H7 (cell line): ENCODE measurements at places on chromosomes 16 and 17.

DNA sequence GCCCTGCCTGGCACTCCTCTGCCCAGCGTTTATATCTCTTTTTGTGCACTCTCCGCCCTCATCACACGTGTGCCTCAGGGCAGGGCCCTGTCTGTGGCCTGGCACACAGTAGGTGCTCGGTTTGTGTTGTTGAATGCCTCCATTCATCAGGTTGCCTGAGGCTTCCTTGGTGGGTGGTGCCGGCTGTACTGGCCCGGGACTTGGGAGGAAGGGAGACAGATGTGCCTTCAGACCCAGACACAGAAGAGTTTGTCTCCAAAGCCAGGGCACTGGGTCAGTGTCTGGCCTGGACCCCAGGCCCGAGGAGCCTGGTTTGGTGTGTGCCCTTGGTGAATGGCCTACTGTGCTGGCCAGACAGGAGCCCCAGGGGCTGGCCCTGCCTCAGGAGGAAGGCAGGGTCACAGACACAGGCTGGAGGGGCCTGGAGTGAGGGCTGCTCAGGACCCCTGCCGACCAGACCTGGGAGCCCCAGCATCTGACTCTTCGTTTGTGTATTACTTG lies 71.6 kb downstream of the RAI1 start:
- peak; percentile 69 for DNase-seq

GRCh38 chr17:65987988-65988387 lies 203.9 kb downstream of the CEP112 start:
- peak; percentile 22 for DNase-seq

DNA sequence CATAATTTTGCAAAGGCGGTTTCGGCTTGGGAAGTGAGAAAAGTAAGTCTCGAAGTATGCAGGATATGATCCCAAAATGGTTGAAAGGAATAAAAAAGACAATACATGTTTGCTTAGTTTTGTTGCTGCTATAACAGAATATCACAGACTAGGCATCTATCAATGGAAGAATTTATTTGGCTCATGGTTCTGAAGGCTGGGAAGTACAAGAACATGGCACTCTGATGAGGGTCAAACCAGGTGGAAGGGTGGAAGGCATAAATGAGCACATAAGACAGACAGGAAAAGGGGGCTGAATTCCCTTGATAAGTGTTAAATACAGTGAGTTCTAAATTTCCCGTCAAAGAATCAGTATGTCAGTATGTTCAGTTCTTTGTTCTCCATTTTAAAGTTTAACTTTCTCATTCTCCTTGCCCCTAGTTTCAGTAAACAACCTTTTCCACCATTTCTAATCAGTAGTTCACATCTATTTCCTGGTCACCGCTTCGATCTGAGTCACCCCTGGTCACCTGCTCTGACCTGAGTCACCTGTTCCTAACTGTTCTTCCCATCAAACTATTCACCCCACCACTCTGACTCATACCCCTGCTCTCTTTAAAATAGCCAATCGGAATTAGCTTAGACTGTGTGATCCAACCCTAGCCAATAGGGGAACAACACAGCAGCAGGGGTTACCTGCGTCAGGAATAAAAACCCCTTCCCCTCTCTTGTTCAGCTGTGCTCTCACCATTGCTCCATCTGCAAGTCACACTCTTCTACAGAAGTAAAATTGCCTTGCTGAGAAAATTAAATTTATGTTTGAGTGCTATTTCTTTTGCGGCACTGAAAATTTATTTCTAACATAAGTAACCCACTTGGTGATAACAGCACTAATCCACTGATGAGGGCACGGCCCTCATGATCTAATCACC lies 240.8 kb downstream of the STX8 start:
- no peak for DNase-seq

- DNase-seq = peak; percentile 69
These were observed 19.3 kb upstream of the RAI1 start for GRCh38 chr17:17661834-17662385.

DNA sequence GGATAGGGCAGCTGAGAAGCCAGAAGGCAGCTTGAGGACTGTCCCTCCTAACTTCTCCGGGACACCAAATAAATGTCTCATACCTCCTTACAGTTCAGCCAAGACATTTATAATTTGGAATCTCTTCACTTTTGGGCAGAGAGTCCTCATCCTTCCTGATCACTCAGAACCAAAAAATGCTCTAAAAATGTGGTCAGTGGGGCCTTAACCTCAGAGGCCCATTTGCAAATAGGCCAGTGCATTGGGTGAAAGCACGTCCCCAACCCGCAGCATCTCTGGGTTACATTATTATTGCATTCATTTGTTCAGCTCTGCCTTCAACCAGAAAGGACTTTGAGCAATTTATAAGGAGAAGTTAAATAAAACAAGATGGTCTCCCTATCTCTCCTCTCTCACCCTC lies 112.4 kb upstream of the IRX3 start:
- DNase-seq = no peak

DNA sequence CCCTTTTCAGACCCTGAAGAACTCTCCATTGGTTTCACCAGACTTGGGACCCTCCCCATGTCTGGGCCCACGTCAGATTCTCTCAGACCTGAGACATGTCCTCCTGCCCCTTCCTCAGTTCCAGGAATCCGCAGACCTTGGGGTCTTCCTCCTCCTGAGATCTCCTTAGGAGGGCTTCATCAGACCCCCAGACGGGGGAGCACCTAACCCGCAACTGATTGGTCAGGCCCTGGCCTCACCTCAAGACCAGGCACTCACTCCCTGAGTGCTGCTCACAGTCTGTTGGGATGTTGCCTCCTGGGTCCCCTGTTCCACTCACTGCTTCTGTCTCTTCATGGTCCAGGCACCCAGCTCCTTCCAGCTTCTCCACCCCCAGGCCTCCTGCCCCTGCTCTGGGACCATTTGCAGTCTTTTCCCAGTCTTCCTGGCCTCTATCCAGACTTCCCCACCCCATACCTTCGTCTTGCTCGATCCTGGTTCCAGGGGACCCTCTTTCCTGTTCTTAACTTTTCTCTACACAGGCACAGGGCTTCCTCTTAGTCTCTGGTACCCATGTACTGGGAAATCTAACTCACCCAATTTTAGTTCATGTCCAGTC lies 1.2 kb downstream of the GID4 start:
- peak; percentile 48 for DNase-seq

DNA sequence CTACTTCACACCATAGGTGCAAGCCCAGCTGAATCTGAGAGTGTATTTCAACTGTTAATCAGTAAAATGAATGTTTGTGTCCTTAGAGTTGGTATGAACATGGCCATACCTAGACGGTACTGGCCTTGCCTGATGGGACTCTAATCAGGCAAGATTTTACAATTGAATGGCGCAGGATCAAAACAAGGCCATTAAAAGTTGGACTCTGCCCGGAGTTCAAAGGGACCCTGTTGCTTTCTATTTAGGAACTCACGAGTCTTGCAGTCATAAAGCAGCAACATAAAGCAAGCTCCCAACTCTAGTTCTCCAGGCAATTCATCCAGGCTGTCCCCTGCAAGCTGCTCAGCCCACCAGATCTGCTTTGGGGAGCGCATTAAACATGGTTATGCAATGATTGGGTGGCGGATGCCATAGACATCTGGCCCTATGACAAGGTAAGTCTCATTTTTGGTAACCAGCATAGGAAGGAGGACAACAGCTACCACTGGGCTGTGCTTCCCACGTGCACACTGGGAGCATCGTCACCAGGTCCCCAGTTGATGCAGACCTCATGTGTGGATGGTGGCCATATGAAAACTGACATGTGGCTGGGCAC lies 8.8 kb downstream of the TMEM186 start:
- no peak for DNase-seq

- DNase-seq = no peak
These were observed 128.2 kb upstream of the MED13 start for GRCh38 chr17:62193249-62193648.

DNA sequence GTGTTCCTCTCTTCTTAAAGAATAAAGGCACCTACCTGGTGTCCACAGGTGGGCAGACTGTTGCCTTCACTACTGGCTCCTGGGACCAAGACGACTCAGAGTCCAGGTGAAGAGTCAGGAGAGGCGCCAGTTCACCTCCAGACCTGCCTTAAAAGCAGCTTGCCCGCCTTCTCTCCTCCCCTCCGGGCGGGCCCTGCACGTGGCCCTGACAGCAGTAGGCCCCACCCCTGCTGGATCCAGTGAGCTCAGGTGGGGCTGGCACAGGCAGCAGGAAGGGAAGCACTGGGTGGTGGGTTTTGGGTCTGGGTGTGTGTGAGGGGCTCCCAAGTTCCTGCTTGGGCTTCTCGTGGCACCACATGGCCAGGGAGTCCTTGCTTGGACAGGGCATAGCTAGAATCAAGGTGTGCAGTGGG lies at the start of gene TNS4:
TSS of gene TNS4 (minus strand) at position 125 of the 413 bp plus-strand sequence. CDS start 5,198 bp downstream, outside the sequence.
- no peak for DNase-seq

GRCh38 chr17:76193591-76193990 lies 46.7 kb downstream of the RNF157 start:
- no peak for DNase-seq

DNA sequence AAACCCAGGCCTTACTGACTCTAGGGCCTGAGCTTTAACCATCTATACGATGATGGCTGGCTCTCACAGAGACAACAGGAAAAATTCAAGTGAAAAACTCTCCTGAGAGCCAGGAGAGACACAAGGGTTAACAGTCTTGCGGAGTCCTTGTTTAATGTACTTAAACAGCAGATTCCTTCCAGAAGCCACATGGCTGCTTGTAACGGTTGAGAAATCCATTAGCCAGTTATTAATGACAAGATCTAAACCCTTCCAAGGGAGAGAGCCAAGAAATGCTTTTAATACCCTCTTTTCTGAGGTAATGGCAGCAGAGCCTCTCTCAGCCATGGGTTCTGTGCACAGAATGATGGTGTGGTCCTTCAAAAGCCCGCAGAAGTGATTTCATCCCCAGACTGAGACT lies 5.2 kb upstream of the ALDOA start:
- DNase-seq = no peak

DNA sequence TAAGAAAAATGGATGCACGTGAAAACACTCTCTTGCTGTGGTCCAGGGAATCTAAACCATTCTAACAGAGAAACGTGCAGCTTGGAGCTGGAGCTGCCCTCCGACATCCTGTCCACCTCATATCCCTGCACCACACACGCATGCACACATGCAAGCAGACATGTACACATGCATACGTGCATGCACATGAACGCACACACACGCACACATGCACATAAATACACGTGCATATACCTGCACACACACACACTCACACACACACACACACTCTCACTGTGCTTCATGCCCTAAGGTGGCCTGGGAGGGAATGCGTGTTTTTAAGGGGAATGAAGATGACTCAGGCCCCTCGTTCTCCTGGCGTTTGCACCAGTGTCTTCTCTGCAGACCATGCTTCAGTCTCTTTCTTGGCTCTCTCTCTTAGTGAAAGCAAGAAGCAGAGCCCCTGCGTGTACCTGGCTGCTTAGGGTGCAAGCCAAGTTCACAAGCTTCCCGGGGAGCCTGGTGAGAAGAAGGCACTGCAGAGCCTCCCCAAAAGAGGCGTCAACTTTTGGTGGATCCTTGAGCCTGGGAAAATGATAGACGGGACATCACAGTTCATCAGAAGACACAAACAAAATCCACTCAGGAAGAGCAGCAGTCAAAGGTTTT lies 72.8 kb downstream of the GOSR1 start:
- no peak for DNase-seq

- DNase-seq = no peak
These were observed 24.0 kb downstream of the LIMD2 start for GRCh38 chr17:63675607-63676546.

DNA sequence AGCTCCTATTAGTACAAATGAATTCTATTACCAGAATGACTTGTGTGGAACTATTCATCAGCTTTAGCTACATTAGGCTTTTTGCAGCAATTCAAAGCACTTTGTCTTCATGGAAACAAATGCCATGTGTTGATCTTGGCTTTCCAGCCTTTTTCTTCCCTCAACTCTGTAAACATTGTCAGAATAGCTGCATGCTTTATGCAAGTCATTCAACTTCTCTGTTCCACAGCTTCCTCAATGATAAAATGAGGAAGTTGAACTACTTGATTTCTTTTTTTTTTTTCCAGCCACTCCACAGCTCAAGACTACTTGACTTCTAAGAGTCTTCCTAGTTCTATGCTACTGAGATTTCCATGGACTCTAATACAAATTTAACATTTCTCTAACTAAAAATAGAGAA lies 41.1 kb downstream of the KIAA0753 start:
- no peak for DNase-seq

DNA sequence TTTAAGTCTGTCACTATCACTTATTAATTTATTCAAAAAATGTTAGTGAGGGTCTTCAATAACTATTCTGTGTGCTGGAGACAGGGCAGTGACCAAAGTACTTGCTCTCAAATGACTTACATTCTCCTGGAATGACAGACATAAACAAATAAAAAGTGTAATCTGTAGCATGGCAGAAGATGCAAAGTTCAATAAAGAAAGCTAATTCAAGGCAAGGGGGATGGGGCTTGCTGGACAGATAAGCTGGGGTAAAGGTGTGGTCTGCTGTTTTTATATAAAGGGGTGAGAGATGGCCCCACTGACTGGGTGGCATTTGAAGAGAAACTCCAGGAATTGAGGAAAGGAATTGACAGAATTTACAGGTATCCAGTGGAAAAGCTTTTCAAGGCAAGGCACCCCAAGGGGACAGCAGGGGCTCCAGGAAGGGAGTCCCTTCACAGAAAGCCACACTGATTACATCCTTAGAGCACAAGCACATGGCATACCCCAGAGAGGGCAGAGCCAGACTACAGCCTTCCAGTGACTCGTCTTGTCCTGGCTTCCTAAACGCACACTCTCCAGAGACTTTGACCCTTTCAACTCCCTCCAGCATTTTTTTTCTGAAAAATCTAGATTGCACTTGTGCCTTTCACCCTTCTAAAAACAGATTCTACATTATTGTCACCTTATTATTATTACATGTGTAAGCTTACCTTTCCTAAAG lies 123.7 kb upstream of the HS3ST3A1 start:
- DNase-seq = no peak

DNA sequence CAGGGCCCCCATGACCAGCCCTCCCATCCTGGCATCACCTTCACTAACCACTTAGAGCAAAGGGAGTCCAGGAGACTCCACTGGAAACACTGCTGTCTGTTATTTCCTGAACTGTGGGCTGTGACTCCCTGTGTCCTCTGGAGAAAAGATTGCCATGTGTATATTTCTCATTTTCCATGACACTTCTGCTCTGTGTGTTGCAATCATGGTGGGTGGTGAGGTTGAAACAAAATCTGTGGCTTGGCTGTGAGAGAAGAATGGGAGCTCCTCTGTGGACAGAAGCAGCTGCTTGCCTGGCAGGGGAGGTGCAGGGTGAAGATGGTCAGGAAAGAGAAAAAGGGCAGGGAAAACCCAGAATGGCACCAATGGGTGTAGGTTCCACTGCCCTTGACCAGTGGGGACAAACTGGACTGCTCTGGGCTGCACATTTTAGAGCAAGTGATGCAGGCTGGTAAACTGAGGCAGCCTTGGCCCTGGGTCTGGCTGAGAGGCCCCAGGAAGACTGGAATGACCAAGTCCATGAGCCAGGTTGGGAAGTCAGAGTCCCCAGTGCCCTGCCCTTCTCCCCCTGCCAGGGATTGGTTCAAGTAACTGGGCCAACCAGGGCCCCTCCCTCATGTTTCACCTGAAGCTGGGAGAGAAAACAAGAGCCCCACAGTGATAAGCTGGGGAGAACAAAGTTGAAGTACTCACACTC lies 314.3 kb downstream of the C16orf95 start:
- DNase-seq = no peak

DNA sequence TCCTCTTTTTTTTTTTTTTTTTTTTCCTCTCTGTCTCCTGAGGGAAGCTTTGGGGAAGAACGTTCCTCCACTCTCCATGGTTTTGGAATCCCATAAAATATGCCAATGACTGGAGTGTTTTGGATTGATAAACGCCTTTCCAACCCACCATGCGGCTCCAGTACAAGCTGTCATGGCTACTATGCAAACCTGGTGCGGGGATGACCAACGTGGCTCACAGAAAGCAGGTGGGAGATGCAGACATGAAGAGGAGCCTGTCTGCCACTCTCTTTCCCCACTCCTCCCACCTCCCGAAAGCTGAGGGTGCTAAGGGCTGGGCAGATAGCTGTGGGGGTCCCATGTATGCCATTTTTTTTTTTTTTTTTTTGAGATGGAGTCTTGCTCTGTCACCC lies 69.9 kb upstream of the SEC14L1 start:
- DNase-seq = no peak
